ENCODE measurements at places on chromosomes 16 and 17. TPM values are rescaled to one million over a fixed set of nuclear protein-coding genes. Genes with fewer than 3 reads are reported as not detected.

DGKE gene
- 3.8 TPM for total RNA-seq

SEZ6L2 gene
- 23.1 TPM for total RNA-seq

EVI2B gene
- total RNA-seq, result 0.09 TPM

PIPOX gene
- total RNA-seq, result 0.29 TPM

C16orf74 gene
- total RNA-seq, result 11.6 TPM

MLKL gene
- 50.1 TPM for total RNA-seq

KRTAP9-4 gene
- total RNA-seq, result not detected

ARHGDIG gene
- 2.6 TPM for total RNA-seq

VTN gene
- 20.2 TPM for total RNA-seq

ZNF785 gene
- not detected for total RNA-seq

ABCC11 gene
- 0.21 TPM for total RNA-seq

TBC1D3C gene
- not detected for total RNA-seq

HOXB4 gene
- total RNA-seq, result 0.13 TPM

TRIM47 gene
- 215 TPM for total RNA-seq

TP53TG3 gene
- 0.28 TPM for total RNA-seq

GNAO1 gene
- 0.72 TPM for total RNA-seq

Data from A549 treated with dexamethasone at 1 μM for 4 hours (cell line).